ENCODE measurements at places on chromosomes 1 and 21.

GRCh38 chr1:87572891-87573290, 244.2 kb downstream of the LMO4 start:
- no peak for DNase-seq

- no peak for DNase-seq
Observed at GRCh38 chr21:31445137-31445536, 101.1 kb upstream of the TIAM1 start.

GRCh38 chr1:183568176-183569021, 21.9 kb downstream of the NCF2 start:
- DNase-seq: no peak

DNA sequence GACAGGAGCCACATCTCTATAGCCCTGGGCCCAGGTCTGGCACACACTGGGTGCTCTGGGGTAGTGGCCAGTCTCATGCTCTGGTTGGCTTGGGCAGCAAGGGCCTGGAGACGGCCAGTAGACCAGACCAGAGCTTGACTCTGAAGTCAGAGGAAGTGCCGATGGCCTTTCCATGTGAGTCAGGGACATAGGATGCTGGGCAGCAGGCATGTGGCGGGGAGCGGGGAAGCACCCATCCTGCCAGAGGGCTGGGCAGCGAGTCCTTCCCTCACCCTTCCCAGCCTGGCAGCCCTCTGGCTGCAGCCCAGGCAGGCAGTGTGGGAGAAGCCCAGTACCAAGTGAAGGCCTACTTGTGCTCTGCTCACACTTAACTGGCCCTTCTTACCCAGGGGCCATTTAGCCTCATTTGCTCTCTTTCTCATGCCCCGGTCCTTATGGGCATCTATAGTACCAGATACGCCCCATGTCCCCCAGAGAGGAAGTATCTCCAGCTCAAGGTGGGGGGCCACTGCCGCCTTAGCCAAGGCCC, 3.3 kb downstream of the GPR153 start:
- no peak for DNase-seq

- DNase-seq: no peak
Observed at GRCh38 chr1:24606296-24606605, 36.9 kb upstream of the SRRM1 start.

- DNase-seq: peak; percentile 68
Observed at GRCh38 chr1:160204526-160205241, 500 bp upstream of the PEA15 start.

DNA sequence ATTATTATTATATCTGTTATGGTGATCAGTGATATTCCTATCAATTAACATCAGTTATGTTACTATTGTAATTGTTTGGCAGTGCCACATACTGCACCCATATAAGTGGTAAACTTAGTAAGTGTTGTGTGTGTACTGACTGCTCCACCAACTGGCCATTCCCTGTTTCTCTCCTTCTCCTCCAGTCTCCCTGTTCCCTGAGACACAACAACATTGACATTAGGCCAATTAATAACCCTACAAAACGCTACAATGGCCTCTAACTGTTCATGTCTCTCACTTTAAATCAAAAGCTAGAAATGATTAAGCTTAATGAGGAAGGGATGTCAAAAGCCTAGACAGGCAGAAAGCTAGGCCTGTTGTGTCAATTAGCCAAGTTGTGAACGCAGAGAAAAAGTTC, 6.6 kb upstream of the THRAP3 start:
- DNase-seq: peak; percentile 36
